Stimulated activated CD8-positive, alpha-beta memory T cell treated with anti-CD3 and anti-CD28 coated beads, Interleukin-7, amount 100 ng/mL, for 1 hour (primary cell): ENCODE measurements at places on chromosomes 2 and 18.

- DNase-seq: no peak
Observed at GRCh38 chr2:46564811-46565241, 85.5 kb downstream of the TMEM247 start.

- DNase-seq: no peak
Observed at GRCh38 chr2:85414761-85415553, 3.6 kb upstream of the SH2D6 start.

DNA sequence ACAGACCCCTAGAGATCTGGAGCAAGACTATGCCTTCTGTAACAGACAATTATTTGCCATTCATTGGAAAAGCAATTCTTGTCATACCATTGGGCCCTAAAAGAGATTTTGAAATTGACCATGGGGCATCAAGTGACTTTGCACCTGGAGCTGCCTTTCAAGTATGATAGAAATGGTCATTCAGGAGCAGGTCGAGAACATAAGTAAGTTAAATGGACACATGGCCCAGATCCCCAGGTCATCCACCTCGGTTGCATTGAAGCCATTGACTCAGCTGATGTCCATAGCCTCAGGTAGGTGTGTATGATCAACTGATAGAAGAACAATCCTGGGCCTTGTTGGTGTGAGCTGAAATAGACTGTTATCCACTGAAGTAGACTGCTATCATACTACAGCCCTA is 19.3 kb downstream of the CHCHD5 start:
- no peak for DNase-seq

GRCh38 chr2:176464886-176465564 is 195.8 kb downstream of the MTX2 start:
- no peak for DNase-seq

- no peak for DNase-seq
Observed at GRCh38 chr18:1048032-1048431, 143.4 kb downstream of the ADCYAP1 start.

- DNase-seq: no peak
Observed at GRCh38 chr18:62790871-62791772, 75.8 kb downstream of the PHLPP1 start.

- no peak for DNase-seq
Observed at GRCh38 chr2:43393918-43394317, 167.5 kb upstream of the ZFP36L2 start.

DNA sequence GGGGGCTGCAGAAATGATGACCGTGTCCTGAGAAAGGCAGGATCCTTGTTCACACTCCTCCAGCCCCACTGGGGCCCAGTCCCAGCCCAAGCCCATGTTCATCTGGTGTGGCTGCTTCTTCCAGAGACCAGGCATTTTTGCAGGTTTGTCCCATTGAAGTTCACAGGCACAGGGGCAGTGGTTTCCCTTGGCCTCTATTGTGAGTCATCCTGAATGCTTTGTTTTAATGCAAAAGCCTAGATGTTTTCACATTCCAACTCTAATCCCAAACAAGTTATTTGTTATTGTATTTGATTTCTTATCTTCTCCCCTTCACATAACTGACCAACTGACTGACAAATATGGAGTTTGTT is 426.4 kb upstream of the ID2 start:
- DNase-seq: no peak

GRCh38 chr2:7719876-7720275 is 802.7 kb downstream of the RNF144A start:
- DNase-seq: no peak

DNA sequence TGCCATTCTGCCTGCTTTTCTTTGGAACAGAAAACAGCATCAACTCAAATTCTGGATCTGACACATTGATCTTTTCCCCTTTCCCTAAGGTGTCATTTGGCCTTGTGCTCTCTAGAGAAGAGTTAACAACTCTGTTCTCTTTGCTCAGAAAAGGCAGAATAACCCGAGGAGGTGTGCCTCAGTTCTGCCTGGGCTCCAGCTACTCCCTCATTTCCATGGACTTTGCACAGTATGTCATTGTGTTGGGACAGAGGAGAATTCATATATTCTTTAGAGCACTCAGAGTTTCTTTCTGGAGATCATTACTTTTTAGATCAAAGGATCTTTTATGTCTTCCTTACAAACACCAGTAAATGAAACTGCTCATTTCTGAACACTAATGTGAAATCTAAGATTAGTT is 249.1 kb downstream of the PHLPP1 start:
- DNase-seq: no peak

DNA sequence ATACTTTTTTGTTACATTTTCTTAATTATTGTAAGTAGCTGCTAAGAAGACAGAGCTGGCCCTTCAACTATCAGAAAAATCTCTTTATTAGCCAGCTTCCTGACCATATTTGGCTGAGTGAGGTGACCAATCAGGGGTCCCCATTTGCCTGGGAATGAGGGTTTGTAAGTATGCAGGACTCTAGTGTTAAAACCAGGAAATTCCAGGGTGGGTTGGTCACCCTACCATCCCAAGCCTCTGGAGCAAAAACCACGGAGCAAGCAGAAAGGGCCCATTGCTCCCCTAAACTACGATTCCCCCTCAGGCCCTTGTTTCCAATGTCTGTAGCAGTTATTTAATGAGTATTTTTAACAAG is 165.6 kb upstream of the NCKAP5 start:
- DNase-seq: no peak

DNA sequence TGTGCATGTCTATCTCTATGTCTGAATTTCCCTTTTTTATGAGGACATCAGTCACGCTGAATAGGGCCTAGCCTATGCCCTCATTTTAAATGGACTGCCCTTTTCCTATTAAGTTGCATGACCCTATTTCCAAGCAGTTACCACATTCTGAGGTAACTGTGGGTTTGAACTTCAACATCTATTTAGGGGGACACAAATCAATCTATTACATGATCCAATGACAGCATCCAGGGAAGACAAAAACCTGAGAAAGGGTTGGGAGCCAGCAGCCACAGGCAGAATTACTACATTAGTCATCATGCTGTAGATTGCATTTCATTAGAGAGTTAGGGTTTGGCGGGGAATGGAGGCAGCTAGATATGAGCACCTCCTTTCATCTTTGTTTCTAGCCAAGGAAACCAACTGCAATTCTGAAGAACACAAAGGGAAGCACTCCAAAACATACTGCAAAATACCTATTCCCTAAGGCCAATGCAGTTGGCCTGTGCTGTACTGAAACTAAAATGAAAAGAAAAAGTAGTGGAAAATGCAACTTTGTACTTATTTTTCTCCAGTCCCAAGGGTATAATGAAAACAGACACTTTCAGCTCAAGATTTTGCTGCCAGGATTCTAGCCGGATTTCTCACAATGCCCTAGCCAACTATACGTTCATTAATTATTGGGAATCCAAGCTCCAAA is 40.4 kb upstream of the C1D start:
- no peak for DNase-seq

- DNase-seq: no peak
Observed at GRCh38 chr2:1246239-1246638, 167.0 kb upstream of the TPO start.

GRCh38 chr2:7375901-7376300 is 458.7 kb downstream of the RNF144A start:
- no peak for DNase-seq

GRCh38 chr2:42756150-42756775 is 7.7 kb downstream of the OXER1 start:
- DNase-seq: no peak
